Activated naive CD4-positive, alpha-beta T cell treated with anti-CD3 and anti-CD28 coated beads, Interleukin-2, amount 50 U/mL, for 72 hours (primary cell): ENCODE measurements at places on chromosomes 16 and 17. TPM values are rescaled to one million over a fixed set of nuclear protein-coding genes. Genes with fewer than 3 reads are reported as not detected.

The KIF18B gene
- total RNA-seq: 49.8 TPM

The NOXO1 gene
- not detected for total RNA-seq

The KCNH6 gene
- 0.08 TPM for total RNA-seq

The ZNF778 gene
- 12.2 TPM for total RNA-seq

The TSPAN10 gene
- total RNA-seq: 0.75 TPM

The SNF8 gene
- 104 TPM for total RNA-seq

The MILR1 gene
- not detected for total RNA-seq

The CA7 gene
- total RNA-seq: not detected

The NT5C3B gene
- total RNA-seq: 62.1 TPM

The CHD9NB gene
- 1.5 TPM for total RNA-seq

The CA4 gene
- total RNA-seq: not detected

The KRT32 gene
- total RNA-seq: not detected

The SGCA gene
- 0.41 TPM for total RNA-seq

The OR2C1 gene
- total RNA-seq: not detected
